Activated CD8-positive, alpha-beta memory T cell treated with anti-CD3 and anti-CD28 coated beads for 48 hours (primary cell): ENCODE measurements at places on chromosomes 13 and 19.

GRCh38 chr13:57857945-57858344, 226.4 kb downstream of the PCDH17 start:
- DNase-seq = no peak

DNA sequence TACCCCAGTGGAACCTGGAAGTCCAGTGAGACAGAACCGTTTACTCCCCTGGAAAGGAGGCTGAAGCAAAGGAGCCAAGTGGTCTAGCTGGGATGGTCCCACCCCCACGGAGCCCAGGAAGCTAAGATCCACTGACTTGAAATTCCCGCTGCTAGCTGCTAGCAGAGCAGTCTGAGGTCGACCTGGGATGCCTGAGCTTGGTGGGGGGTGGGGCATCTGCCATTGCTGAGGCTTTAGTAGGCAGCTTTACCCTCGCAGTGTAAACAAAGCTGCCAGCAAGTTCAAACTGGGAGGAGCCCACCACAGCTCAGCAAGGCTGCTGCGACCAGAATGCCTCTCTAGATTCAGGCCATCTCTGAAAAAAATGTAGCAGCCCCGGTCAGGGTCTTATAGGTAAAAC, 437.0 kb downstream of the SUCLA2 start:
- DNase-seq = no peak

GRCh38 chr13:26727633-26728032, 33.0 kb downstream of the GPR12 start:
- no peak for DNase-seq

- no peak for DNase-seq
Measured at GRCh38 chr13:106986687-106987426, 418.9 kb upstream of the ARGLU1 start.

- no peak for DNase-seq
Measured at GRCh38 chr13:28440774-28441504, 54.0 kb downstream of the FLT1 start.

DNA sequence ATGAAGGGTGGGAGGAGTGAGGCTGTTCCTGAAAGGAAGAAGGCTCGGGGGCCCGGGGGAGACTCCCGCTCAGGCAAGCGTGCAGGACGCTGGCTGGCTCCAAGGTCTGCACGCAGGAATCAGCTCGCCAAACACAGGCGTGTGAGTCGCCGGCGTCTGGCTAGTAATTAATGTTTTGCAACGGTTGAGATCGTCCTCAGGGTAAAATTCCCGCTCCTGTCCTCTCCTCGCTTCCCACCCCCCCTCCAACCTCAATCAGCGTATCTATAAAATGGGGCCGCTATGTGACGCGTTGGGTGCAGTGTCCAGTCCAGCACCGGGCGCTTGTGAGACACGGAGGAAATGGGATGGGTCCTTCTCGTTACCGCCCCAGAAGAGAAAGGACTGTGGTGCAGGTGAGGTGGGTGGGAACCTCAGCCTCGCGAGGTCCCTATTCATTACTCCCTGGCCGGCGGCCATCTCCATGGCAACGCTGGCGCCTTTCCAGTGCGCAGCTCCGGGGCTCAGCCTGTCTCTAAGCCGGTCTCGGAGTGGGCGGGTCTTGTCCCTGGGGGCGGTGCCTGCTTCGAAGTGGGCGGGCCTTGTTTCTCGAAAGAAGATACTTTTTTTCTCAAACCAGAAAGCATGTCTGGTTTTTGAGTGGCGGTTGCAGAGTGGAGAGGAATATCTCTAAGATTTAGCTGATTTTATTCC, 6.5 kb upstream of the ZNF579 start:
- DNase-seq = peak; percentile 79
